Suprapubic skin (tissue), 4 donors: ENCODE measurements at places on chromosomes 11 and 22.

- no peak for DNase-seq
Observed at GRCh38 chr22:50320116-50320515, 6.7 kb downstream of the DENND6B start.

DNA sequence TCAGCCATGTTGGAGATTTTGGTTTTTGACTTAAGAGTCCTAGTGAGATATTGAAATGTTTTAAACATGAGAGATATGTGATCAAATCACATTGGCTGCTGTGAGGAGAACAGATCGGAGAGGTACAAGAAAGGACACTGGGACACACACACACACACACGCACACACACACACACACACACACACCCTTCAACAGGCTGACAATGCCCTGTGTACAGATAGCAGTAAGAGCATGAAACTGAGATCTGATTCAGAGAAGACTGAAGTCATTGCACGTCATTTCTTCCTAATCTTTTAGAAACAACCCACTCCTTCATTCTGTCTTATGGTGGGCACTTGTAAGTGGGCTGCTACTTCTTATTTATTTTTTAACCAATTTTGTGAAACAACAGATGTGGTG, 200.5 kb upstream of the E2F8 start:
- DNase-seq = no peak

GRCh38 chr11:128290106-128290840, 297.1 kb downstream of the ETS1 start:
- no peak for DNase-seq

GRCh38 chr22:33361581-33361980, 303.4 kb upstream of the SYN3 start:
- DNase-seq = no peak

GRCh38 chr11:88692306-88693086, 355.0 kb upstream of the CTSC start:
- no peak for DNase-seq

DNA sequence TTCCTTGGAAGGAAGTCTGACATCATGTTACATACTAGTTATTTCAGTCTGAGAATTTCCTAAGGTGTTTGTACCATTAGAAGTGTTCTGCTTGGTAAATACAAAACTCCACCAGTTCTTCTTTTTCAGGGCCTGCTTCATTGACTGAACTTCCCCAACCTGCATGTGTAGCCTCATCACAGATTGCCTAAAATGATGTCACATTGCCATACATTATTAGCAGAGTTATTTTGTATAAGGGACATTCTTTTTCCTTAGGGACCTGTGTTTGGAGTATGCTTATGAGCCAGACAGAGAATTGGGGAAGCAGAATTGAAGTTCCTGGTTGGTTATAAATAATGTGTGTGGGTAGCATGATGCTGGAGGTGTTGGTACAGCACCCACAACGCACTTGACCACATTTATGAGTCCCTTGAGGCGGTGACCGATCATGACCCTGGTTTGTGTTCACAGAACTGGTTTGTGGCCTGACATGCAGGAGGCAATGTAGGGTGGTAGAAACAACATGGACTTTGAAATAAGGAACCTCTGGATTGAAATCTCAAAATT, 16.4 kb upstream of the MMP7 start:
- no peak for DNase-seq

DNA sequence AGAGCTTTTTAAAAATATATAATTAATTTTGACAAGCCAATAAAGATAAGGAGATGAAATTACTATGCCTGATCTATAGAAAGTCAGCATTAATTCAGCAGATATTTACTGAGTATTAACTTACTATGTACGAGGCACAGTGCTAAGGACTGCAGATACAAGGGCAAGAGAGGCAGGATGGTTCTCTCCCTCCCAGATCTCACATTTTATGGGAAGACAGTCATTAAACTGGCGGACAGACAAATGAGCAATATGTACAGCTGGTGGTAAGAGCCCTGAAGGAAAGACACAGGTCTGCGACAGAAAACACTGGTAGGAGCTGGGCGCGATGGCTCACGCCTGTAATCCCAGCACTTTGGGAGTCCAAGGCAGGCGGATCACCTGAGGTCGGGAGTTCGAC, 36.8 kb downstream of the MCHR1 start:
- no peak for DNase-seq

DNA sequence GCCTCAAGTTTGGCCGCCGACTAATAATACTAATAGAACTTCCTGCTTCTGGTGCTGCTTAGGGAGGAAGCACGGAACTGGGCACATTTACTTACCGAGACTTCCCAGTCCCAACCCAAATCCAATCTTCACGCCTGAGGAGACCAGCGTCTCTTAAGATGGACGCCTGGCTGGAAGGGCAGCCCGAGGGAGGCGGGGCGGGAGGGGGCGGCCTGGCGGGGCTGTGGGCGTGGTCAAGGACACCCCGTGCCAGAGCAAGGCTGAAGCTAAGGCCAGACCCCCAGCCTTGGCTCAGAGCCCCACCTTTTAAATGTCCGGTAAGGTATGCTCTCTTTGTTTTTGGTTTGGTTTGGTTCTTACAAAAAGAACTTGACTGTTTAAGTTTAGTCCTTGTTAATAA, at the start of gene GDPD4:
Gene GDPD4, minus strand, starts transcription at position 177 of the 400 bp plus-strand sequence. CDS start 16,549 bp downstream, outside the sequence.
- DNase-seq = no peak

DNA sequence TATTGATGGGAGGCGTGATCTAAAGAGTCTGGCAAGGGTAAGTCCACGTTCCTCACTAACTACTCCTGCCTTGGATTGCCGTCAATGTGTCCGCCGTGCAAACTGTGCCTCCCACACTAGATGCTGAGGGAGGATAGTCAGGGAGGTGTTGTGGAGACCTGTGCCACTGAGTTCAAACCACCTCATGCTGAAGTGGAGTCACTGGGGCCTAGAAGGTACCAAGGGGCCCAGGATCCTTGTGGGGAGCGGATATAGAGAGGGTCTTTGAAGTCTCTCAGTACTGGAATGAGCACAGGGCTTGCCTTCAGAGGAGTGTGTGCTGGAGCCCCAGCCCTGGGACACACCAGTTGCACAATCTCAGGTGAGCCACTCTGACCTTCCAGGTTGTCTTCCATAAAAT, 27.1 kb upstream of the TMPRSS4 start:
- no peak for DNase-seq

GRCh38 chr22:19448076-19448607, 631 bp upstream of the C22orf39 start:
- DNase-seq = no peak

DNA sequence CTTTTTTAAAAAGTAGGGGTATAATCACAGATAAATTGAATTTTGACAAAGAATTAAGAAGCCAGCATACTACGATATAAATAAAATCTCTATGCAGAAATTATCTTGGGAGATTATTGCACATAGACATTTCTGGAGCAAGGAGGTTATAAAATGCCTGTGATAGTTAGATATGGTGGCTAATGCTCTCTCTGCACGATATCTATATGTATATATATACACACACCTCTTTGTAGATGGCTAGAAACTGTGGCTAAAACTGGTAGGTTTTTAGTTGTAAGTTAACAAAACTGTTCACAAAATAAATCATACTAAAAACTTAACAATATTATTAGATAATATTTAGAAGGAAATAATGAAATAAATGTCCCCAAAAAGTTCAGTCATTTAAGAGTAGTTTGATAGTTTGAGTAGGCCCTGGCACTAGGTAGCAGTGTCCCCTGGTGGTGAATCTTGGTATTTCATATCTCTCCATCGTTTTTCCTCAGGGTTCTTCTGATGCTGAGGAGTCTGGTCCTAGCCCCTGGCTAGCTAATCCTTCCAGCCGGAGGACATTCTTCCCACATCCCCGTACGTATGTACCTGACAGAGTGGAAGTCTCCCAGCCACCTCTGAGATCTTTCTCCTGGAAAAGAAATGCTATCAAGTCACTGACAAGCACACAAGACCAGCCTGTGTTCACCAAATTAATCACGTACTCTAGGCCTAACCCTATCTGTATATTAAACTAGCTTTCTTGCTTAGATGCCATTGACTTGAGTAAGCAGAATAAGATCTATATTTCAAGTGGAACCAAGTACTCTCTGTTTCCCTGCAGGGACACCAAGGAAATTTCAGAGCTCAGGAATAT, 32.2 kb downstream of the ART5 start:
- no peak for DNase-seq

- DNase-seq = no peak
Observed at GRCh38 chr11:18466402-18466801, 10.7 kb downstream of the LDHAL6A start.

- no peak for DNase-seq
Observed at GRCh38 chr22:23289851-23290724, 109.8 kb downstream of the BCR start.

GRCh38 chr11:128904656-128905344, 13.6 kb downstream of the KCNJ5 start:
- no peak for DNase-seq

- no peak for DNase-seq
Observed at GRCh38 chr11:96116376-96116775, 192.5 kb upstream of the MTMR2 start.

DNA sequence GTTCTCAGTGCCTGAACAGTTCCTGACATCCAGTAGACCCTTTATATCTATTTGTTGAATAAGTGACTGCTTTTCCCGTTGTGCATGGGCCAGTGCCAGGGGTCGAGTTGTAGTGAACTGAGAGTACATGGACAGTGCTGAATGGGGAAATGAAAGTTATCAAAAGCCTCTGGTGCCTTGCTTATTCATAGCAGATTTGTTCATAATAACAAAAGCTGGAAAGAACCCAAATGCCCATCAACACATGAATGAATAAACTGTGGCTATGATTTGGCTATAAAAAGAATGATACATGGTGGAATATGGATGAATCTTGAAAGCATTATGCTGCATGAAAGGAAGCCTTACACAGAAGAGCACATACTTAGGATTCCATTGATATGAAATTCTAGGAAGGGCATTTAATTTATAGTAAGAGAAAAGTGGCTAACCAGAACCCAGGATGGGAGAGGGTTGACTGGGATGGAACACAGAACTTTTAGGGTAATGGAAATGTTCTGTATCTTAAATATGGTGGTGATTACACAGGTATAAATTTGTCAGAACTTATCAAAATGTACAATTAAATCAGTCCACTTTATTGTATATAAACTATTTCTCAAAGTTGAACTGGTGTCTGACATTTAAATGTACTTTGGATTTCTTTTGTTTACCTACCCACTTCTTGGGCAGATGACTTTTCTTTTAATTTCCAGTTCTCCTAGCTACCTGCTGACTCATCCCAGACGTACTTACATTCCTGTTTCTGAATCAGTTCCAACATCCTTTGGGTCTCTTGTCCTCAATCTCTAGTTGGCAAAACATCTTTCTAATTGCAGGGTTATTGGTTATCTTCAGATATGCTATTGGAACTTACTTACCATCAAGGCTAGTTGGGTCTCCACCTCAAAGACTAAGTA, 42.8 kb downstream of the PACS1 start:
- no peak for DNase-seq

DNA sequence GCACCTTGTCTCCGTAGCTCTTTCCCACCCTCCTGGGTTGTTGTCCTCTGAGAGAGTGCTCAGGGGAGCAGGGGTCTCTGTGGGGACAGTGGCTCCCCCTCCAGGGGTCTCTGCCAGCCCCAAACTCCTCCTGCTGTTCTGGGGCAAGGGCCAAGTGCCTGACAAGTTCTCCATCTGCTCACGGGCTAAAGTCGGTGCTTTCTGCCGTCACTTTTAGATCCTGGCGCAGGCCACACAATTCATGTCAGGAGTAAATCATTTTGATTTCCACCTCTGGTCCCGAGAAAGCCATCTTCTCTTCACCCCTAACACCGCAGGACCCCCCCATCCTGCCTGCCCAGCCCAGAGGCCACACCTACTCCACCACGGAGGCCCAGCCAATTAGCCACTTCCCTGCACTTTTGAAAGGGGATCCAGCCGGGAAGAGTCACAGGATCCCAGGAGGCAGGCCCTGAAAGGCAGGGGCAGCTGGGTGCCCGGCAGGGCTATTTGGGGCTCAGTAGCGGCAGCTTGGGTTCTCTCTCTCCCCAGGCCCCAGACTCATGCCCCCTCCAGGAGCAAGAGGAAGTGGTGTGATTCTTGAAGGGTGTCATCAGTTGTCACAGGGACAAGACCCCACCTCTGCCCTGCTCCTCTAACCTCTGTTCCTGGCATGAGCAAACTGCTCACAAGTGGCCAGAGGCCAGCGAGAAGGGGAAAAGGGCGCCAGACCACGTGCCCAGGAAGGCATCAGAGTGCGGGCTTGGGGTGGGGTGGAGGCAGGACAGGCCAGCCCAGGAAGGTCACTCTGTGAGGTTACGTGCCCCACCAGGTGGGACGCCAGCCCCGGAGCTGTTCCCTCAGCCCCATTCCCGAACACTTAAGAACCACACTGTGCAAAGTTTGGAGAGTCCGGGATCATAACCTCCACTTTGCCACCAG, 1.3 kb downstream of the MACROD1 start:
- DNase-seq = no peak

- no peak for DNase-seq
Observed at GRCh38 chr22:39518996-39519680, 1.2 kb upstream of the ATF4 start.

DNA sequence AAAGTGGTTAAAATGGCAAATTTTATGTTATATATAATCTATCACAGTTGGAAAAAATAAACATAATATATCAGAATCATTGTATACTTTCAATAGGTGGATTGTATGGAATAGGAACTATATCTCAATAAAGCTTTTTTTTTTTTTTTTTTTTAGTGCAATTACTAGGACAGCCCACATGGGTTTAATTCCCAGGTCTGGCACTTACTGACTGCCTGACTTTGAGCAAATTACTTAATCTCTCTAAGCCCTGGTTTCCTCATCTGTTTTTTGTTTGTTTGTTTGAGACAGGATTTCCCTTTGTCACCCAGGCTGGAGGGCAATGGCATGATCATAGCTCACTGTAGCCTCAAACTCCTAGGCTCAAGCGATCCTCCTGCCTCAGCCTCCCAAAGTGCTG, 26.1 kb upstream of the BAIAP2L2 start:
- no peak for DNase-seq

DNA sequence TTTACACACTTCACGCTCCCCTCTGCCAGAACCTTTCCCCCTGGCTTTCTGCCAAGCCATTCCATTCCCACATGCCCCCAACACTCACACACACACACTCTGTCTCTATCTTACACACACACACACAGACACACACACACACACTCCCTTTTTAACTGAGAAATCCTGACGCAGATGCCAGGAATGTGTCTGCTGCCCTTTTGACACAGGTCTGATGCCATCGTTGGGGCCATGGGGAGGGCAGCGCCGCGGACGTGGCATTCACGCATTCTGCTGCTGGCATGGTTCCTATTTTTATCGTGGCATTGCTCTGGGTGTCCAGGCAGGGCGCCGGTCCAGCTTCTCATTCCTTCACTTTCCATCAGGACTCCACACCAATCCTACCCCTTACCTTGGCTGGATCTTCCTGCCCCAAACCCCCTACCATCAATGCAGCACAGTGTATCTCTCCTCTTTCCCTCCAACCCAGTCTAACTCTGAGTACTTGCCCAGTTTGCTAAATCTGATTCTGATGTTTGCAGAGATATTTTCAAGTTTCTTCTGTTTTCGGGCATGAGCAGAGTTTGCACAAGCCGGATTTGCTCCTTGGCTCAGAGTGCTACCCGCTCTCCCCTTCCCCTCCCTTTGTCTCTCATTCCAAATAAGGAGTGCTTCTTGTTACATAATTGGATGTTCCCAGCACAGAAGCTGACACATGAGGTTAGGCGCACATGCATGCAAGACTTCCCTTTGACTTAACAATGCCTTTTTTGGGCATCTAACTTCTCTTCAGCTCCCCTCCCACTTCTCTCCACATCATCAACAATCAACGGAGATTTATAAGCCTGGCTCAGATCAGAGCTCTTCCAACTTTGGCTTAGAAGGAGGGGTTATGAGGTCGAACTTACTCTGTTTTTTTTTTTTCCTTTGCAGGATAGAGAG, 18.8 kb downstream of the SNX19 start:
- DNase-seq = peak; percentile 68
